ENCODE measurements at places on chromosomes 7 and 10. TPM values are rescaled to one million over a fixed set of nuclear protein-coding genes. Genes with fewer than 3 reads are reported as not detected.
A peak's percentile ranks its signal among the peaks of the same experiment; 100 is the strongest.

DNA sequence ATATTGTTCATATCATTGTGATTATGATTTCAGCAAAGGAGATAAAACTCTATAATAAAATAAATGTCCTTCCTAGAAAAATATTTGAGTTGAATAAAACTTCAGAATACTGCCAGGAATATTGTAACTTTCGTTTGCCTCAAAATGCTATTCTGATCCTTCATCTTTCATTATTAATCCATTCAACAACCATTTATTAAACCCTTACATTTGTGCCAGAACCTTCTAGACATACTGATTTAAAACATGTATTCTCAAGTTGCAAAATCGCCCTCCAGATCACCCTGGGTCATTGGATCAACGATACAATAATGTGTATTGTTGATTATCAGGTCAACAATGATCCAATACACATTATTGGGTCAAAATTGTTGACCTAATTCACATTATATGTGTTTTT lies 759.8 kb downstream of the CNTNAP2 start:
- no peak for DNase-seq

GRCh38 chr7:71905821-71906220 lies 506.3 kb downstream of the CALN1 start:
- no peak for DNase-seq

- DNase-seq = no peak
These were observed 155.5 kb downstream of the SVIL start for GRCh38 chr10:29479081-29479925.

DNA sequence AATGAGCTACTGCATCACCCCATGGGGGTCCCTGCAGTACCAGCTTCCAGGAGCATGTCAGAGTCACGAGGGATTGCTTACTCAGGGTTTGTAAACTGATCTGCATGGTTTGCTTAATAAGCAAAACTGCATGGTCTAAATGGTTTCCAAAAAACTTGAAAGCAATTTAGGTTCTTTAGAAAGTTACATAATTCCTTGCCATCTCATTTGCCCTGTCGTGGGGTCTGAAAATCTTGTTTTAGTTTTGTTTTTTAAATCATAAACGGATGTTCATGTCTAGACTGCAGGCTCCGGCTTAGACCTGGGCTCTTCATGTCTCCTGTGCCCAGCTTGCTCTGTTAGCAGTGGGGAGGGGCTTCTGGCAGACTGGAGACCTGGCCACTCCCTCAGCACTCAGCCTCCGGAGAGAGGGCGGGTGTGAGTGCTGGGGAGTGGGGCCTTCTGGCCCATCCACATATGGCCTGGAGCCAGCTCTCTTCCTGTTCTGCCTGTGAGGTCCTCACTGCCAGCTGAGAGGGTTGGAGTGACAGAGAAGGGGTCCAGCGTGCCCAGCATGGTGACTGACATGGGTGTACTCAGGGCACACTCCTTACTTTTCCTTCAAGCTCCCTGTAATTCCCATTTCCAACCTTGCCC lies 17.5 kb downstream of the PRF1 start:
- no peak for DNase-seq

DNA sequence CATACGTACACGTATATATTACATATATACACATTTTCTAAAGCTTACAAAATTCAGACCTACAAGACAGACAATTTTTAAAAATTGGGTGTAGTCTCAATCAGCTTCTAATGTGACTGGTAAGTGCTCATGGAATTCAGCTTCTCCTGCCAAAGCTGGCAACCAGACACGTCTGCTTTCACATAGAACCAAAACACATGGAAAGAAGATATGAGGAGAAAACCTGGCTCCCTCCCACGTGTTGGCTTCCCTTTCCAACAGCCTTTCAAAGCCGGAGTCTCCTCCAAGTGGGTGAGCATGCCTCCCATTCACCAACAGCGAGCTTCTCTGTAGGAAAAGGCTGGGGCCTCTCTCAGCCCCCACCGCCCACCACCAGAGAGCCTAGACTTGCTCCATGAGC lies 33.4 kb downstream of the CDCA7L start:
- no peak for DNase-seq

GRCh38 chr7:112579388-112579787 lies 98.6 kb downstream of the LSMEM1 start:
- DNase-seq = no peak

- DNase-seq = no peak
These were observed 9.7 kb upstream of the GIMAP6 start for GRCh38 chr7:150641854-150642253.

- no peak for DNase-seq
These were observed 241.2 kb downstream of the DNAJB9 start for GRCh38 chr7:108810756-108811385.

- no peak for DNase-seq
These were observed 755 bp downstream of the FRMPD2 start for GRCh38 chr10:48273741-48274140.

- DNase-seq = no peak
These were observed 33.6 kb downstream of the CTNNA3 start for GRCh38 chr10:67662415-67662814.

- DNase-seq = no peak
These were observed 220.6 kb upstream of the RHOBTB1 start for GRCh38 chr10:61164458-61165160.

DNA sequence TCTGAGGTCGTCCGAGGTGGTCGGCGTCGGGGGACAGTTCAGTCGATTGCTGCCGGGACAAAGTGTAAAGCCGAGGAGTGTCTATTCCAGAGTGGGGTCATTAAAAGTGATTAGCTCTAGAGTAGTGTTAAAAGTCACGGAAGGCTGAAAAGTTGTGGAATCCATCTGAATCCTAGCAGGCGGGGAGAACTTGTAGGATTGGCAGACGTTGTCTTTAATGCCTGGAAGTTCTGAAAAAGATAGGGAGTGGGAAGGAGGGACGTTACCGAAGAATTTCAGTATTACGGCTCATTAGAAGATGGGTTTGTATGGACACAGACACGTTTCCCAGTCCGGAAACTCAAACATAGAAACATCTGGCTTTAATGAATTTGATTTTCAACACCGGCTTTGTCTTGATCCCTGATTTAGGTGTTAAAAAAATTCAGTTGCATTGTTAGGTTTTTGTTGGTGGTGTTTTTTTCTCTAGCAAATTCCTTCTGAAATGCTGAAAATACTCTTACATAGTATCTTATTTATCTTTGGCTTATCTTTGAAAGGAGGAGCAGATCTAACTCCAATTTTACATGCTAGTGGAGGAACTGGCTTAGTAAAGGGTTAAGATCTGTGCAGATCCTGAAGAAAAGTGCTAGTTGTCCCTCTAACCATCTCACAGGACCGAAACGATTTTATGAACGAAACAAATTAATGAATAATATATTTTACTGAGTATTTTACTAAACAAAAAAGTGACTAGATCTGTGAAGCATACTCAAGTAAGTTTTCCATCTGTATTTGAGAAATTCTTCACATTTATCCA lies 900 bp downstream of the MKLN1 start:
- DNase-seq = peak; percentile 14

DNA sequence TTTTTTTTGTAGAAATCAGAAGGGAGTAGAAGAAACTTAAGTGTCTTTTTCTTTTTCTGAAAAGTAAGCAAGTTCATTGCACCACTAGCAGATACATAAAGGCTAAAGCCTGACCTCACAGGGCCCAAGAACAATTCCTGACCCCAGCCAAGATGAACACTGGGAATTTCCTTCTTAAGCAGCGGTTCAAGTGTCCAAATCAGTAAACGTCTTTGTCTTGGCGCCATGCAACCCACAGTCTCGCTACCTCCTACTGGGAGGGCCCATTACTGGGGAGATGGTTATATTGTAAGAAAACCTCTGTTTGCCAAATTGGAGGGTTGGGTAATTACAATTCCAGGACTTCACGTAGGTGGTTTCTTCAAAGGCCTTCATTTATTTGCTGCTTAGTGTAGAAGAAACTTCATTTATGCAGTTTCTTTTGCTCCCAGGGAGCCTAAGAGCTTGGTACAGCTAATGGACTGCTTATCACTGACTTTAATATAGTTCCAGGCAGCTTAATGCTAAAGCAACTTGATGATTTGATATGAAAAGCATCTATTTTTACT lies 58.3 kb upstream of the ADRB1 start:
- no peak for DNase-seq

- DNase-seq = no peak
These were observed 138.7 kb upstream of the CELF2 start for GRCh38 chr10:10878963-10879362.

DNA sequence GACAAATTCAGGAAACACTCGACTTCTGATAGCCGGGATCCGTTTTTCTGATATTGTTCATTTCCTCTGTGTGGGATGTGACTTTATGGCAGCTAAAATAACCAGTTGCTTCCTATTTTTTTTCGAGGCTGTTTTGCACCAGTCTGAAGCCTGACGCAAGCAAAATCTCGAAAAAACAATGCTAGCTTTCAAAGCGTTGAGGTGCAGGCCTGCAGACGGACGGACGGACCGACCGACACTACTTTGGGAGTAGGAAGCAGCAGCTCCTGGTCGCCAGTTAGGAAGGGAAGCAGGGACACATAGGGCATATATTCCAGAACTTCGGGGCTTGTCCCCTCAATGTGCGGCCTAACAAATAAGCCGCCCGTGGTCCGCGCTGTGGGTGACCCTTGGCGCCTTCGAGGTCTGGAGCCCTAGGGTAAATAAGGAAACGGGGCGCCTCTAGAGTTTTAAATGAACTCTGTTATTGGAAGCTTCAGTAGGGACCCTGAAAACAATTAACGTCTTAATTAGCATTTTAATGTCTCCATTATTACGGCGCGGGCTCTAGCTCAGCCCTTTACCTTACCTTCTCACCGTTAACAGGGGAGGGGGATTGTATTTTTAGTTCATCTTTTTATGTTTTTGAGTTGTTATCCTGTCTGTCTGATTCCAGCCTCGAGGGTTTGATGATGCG lies 1.3 kb downstream of the HHEX start:
- no peak for DNase-seq

DNA sequence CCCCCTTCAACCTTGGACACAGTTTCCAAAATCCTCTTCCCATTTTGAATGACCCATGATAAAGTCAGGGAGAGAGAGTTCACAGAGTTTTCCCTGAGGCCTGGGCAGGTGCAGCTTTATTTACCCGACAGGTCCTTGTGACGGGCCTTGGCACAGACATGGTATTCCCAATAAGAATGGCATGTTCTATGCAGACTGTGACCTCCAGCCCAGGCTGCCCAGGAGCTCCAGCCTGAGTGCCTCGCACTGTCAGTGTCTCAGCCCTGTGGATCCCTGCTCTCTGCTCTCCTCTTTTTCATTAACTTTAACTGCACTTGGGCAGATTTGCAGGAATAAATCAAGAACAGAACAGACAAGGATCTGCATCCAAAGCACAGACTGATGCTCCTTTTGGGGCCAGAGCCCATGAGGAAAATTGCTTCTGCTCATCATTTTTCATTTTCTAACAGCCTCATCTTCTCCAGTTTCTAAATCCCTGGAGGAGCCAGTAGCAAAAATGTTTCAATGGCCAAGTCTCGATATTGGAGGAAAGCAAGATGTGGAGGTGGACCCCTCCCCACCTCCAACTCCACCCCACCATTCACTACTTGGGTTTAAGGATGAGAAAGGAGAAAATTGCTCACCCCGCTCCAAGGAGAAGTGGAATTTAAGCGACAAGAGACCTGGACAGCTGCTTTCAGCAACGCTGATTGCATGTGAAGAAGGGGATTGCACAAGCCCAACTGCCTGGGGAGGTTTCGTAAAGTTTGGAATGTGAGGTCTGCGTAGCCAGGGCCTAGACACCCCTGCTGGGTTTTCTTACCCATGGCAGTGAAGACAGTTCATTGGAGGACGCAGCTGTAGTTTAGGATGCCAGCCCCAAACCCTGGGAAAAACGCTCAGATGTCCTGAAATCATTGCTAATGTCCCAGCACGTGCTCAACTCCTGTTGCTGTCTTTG lies 225.9 kb downstream of the WDR11 start:
- no peak for DNase-seq

- DNase-seq = no peak
These were observed 1.4 kb downstream of the VOPP1 start for GRCh38 chr7:55570939-55571338.

GRCh38 chr7:46003896-46004875 lies 83.1 kb upstream of the IGFBP3 start:
- DNase-seq = no peak

GRCh38 chr7:100049441-100050291 lies at the start of gene ZSCAN21:
TSS of gene ZSCAN21 (plus strand) at chr7:100049774. CDS start at chr7:100057007, 7,233 bp downstream.
- peak; percentile 68 for DNase-seq

- DNase-seq = no peak
These were observed 64.2 kb downstream of the CFAP46 start for GRCh38 chr10:132878091-132878729.

DNA sequence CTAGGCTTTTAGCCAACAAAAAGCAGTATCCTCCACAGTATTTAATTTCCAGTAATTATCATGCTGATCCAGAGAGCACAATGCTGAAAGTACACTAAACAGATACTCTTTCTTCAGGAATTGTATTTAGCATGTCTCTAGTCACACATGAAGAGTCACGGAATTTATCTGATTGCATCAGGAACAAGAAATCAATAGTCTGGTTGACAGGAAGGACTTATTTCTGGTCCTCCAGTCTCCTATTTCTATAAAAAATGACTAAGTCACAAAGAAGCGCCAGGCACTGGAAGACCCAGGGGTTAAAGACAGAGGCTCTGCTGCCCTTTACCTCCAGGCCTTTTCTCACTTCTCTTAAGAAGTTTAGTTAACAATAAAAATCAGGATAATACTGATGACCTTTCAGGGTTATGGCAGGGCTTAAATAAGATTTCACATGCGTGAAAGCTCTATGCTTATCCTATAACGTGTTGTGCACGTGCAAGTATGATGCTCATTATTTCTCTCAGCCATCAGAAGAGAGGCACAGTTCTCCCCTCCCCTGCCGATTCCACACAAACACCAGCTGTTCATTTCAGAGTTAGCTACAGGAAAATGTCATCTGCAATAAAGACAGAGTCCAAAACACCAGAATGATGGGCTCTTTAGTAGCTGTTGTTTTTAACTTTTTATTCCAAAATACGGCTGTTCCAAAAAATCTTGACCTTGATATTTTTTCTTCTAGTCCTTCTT lies 36.9 kb downstream of the SLC26A4 start:
- DNase-seq = no peak

The LRRC61 gene
- 3.7 TPM for total RNA-seq

The PLAU gene
- 9.5 TPM for total RNA-seq

The PITRM1 gene
- 46.6 TPM for total RNA-seq

The CH25H gene
- 1.1 TPM for total RNA-seq

The ASAH2B gene
- total RNA-seq = 5.2 TPM

The MEST gene
- 259 TPM for total RNA-seq

The ZNF12 gene
- 48.9 TPM for total RNA-seq

The CHAT gene
- total RNA-seq = not detected

The GPR146 gene
- total RNA-seq = 3.1 TPM

The MINDY4 gene
- total RNA-seq = 12.8 TPM

The RBP4 gene
- 1.9 TPM for total RNA-seq

The TUBAL3 gene
- 0.16 TPM for total RNA-seq

The EN2 gene
- total RNA-seq = not detected

The SRI gene
- 92.9 TPM for total RNA-seq

The UNCX gene
- total RNA-seq = not detected

The GSAP gene
- total RNA-seq = 14.9 TPM

The MYL10 gene
- total RNA-seq = 0.63 TPM

The NPSR1 gene
- 0.58 TPM for total RNA-seq

The GPR26 gene
- total RNA-seq = not detected

The CALU gene
- 345 TPM for total RNA-seq

The LIPN gene
- not detected for total RNA-seq

The SLC18A2 gene
- total RNA-seq = 12.6 TPM

The ITGA8 gene
- 62.2 TPM for total RNA-seq

The ARMH3 gene
- total RNA-seq = 13.4 TPM
